ENCODE measurements at places on chromosomes 13 and 19. TPM values are rescaled to one million over a fixed set of nuclear protein-coding genes. Genes with fewer than 3 reads are reported as not detected.

Gene BEST2
- polyA plus RNA-seq: 0.13 TPM

GRCh38 chr13:93589788-93590187 lies 363.2 kb downstream of the GPC6 start:
- no peak for DNase-seq

DNA sequence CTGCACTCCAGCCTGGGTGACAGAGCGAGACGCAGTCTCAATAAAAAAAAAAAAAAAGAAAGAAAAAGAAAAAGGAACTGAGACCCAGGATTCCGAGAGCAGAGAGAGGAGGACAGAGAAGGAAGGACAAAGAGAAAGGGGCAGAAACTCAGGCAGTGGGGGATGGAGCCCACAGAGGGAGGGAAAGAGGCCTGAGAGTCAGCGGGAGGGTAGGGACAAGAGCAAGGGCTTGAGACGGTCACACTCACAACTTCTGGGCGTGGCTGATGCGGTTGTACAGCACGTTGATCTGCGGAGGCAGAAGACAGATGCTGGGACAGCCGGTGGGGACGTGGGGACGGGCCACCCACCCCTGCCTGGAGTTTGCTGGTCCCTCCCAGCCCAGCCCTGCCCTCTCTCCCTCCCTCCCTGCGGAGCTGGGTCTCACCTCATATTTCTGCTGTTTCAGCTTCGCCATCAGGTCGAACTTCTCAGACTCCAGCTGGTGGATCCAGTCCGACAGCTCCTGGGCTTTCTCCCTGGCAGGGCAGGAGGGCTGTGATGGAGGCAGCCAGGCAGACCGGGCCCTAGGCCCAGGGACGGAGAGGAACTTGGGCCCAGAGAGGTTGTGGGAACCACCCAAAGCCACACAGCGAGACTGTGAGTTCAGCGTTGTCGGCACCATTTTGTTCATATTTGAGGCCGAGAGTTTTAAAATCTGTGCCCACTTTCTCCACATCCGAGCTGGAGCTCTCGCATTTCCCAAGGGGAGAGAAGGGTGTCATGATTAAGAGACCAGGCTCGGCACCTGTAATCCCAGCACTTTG lies 15.2 kb downstream of the TNNT1 start:
- DNase-seq: no peak

Gene TSHZ3
- polyA plus RNA-seq: 12.6 TPM

Gene RNF225
- polyA plus RNA-seq: not detected

Gene VSTM2B
- polyA plus RNA-seq: 0.64 TPM

DNA sequence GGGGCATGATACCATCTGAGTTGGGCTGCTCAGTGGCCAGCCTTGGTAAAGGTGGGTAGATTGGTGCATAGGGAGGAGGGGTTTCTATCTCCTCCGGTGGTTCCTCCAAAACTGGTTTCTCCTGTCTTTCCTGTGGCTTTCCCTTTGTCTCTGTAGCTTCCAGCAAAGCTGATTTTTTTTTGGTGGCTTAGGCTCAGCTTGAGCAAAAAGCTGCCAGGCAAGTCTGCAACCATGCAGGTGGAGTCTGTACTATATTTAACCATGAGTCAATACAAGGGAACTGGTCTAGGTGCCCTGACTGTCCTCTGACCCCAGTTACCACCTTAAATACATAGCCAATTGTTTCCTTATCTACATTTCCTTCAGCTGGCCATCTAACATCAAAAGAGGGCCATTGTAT lies 64.0 kb upstream of the ZNF681 start:
- no peak for DNase-seq

Gene DZIP1
- polyA plus RNA-seq: 69.1 TPM

Gene RNF17
- 0.62 TPM for polyA plus RNA-seq

Gene SPACA4
- polyA plus RNA-seq: 0.26 TPM
